AML-193 (cell line): ENCODE measurements at places on chromosomes 11 and 22.

DNA sequence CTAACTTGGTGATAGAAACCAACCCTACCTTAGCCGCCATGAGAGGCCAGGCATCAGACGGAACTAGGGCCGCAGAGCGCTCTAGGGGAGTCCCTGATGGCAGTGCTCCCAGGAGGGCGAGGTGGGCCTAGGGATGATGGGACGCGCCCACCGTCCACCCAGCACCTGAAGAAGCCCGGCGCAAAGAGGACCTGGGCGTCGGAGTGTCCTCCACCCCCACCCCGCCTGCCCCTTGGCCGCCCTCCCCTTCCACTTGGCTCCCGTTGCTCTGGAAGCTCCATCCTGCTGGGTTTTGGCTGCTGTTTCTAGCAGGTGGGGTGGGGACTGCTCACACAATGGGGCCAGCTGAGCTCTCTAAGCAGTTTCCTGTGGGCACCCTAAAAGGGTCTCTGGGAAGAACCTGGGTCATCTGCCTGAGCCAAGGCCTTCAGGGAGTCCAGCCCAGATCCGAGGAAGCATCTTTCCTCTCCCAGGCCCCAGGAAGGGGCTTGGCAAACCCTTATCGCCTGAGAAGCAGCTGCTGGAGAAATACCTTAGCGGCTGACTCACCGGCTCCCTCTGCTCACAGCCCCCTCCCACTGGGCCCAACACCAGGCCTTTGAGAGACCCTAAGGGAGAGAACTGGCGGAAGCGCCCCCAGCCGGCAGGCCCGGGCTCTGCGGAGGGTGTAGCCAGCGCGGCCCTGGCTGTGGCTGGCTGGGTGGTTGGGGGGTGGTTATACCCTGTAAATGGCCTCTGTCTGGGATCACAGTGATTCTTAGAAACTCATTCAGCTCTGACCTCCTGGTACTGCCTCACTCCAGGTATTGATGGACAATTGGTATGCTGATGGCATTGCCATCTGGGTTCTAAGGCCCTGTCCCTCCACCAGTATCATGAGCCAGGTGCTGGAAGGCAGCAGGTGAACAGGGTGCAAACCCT is 19.3 kb downstream of the CREB3L1 start:
- no peak for DNase-seq

DNA sequence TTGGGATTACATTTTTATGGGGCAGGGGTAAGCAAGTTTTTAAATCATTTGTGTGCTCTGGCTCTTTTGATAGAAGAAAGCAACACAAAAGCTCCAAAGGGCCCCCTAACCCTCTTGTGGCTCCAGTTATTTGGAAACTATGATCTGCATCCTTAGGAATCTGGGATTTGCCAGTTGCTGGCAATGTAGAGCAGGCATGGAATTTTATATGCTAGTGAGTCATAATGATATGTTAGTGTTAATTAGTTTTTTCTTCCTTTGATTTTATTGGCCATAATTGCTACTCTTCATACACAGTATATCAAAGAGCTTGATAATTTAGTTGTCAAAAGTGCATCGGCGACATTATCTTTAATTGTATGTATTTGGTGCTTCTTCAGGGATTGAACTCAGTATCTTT is 10.1 kb downstream of the RAG1 start:
- no peak for DNase-seq

DNA sequence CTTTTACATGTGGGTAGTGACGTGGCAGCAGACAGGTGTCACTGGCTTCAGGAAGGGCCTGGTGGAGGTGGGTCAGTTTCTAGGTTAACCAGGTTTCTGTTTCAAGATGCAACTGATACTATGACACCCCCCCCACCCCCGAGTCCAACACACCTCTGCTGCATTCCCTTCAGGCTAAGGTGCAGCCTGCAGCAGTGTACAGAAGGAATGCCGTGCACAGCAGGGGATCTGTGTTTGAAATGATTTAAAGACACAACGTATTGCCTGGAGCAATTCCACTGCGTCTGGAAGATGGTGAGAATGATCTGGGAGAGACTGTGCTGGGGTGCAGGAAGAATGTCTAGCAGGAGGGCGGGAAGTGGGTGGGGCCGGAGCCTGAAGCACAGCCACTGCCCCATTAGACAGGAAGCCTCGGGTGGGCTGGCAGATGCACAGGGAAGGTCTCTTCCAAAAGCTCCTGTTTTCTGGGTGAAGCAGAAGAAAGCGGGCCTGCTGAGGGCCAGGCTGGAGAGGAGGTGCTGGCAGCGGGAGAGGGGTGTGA is 11.9 kb upstream of the TESMIN start:
- DNase-seq, result no peak

GRCh38 chr11:129239207-129239606 is 47.1 kb upstream of the ARHGAP32 start:
- DNase-seq, result no peak

DNA sequence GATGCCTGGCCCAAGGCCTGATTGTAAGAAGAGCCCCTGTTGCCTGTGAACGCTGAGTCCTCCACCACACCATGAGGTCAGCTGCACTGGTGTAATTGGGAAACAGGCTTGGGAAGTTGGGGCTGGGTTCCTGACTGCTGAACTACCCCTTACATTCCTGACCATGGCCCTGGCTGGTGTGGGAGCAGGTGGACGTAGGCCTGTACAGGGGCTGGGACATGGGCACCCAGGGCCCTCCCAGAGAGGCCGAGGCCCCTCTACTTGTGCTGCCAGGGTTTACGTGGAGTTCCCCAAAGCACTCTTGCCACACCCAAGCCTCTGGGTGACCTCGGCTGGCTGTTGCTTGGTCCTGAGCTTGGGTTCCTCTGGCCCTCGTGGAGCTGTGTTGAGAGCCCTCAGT is 5.4 kb downstream of the RELT start:
- peak; percentile 24 for DNase-seq

DNA sequence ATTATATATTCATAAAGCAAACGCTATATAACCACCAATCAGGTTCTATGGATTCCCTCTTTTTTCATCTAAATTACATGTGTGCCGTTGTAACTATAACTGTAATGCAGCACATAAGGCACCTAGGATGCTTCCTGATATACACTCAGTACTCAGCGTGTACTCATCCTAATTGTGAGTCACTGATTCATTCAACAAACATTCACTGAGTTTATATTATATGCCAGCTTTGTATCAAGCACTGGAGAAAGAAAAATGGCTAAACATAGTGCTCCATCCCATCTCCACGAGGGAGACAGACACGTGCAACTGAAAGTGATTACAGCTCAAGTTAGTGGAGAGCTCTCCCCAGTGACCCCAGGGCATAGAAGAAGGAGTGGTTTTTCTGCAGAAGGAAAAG is 49.9 kb upstream of the SYN3 start:
- no peak for DNase-seq

DNA sequence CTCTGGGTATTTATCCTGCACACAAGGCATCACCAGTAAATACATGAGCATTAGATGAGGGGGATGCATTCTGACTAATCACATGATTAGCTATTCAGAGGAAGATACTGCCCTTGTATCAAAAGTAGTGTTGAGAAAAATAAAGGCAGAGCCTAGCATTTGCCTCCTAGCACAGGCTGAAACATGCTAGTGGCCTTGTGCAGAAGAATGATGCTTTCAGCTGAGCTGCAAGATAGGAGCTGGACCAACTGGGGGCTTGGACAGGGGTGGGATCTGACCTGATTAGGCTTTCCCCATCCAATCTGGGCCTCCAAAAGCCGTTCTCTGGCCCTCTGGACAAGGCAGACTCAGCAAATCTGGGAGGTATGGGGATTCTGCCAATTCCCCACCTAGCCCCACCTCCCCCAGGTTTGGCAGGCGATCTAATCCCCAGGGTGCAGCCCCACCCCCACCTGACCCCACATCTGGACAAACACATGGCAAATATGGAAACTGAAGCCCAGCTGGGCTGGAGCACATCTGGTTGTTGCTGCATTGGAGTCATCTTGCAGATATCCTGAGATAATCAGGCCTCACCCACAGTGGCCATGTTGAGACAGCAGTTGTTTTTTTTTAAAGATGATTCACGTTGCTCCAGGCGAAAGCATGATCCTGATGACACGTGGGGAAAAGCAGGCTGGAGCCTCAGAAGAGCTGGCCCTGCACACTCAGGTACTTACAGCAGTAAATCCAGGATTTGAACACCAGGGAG is 4.4 kb upstream of the MISFA start:
- no peak for DNase-seq

GRCh38 chr11:46321757-46322156 is 25.5 kb upstream of the DGKZ start:
- peak; percentile 89 for DNase-seq

GRCh38 chr22:17047656-17048055 is 37.1 kb upstream of the IL17RA start:
- DNase-seq, result peak; percentile 84

DNA sequence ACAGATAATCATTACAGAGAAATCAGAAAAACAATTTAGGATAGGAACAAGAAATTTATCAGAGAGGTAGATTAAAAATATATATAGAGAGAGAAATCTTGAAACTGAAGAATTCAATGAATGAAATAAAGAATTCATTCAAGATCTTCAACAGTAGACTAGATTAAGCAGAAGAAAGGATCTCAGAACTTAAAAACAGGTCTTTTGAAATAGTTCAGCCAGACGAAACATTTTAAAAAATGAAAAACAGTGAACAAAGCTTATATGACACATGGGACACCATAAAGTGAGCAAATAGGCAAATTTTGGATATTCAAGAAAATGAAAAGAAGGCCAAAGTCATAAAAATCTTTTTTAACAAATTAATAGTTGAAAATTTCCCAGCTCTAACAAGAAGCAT is 138.8 kb downstream of the CASP12 start:
- DNase-seq, result no peak

- DNase-seq, result peak; percentile 82
Measured at GRCh38 chr11:123480290-123480815, 50.3 kb downstream of the GRAMD1B start.

DNA sequence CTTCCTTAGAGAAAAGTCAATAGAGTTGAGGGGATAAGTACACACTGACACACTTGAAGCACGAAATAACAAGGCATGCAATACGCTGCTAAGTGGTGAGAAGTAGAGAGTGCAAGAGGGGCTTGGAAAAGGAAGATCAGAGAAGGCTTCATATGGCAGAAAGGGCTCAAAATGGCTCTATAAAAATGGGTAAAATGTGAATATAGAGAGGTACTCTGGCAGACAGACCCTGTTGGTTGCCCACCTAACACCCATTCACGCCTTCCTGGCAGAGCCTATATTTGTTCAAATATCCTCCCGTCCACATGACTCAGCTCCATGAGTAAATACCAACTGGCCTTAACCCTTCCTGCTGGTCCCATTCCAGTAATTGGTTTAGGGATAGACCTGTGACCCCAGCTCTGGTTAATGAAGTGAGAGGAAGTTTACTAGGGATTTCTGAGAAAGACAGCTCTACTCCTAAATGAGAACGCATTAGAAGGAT is 38.9 kb upstream of the CCDC34 start:
- no peak for DNase-seq

GRCh38 chr11:118531597-118532084 is 649 bp downstream of the TMEM25 start:
- no peak for DNase-seq

DNA sequence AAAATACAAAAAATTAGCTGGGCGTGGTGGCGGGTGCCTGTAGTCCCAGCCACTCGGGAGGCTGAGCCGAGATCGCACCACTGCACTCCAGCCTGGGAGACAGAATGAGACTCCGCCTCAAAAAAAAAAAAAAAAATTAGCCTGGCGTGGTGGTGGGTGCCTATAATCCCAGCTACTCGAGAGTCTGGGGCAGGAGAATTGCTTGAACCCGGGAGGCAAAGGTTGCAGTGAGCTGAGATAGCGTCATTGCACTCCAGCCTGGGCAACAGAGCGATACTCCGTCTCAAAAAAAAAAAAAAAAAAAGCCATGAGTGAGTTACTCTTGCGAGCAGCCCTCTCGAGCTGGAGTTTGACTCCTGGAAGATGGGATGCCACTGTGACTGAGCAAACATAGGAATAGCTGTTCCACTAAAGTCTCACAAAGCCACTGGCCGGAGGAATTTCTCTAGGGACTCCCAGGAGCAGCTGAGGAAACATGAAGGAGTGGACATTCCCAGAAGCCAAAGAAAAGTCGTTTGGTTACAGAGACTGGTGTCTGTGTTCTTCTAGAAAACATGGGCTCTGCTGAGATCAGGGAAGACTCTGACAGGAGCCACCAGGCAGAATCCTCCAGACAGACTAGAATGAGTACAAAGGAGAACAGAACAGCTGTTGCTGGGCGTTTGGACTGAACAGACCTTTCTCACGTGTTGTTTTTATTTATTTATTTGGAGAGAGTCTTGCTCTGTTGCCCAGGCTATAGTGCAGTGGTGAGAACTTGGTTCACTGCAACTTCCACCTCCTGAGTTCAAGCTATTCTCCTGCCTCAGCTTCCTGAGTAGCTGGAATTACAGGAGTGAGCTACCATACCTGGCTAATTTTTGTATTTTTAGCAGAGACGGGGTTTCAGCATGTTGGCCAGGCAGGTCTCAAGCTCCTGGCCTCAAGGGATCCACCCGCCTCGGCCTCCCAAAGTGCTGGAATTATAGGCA is 32.4 kb upstream of the MYH9 start:
- no peak for DNase-seq

GRCh38 chr11:19921976-19922688 is 209.5 kb downstream of the NAV2 start:
- no peak for DNase-seq

- no peak for DNase-seq
Measured at GRCh38 chr11:83521647-83522596, 235.8 kb upstream of the CCDC90B start.

DNA sequence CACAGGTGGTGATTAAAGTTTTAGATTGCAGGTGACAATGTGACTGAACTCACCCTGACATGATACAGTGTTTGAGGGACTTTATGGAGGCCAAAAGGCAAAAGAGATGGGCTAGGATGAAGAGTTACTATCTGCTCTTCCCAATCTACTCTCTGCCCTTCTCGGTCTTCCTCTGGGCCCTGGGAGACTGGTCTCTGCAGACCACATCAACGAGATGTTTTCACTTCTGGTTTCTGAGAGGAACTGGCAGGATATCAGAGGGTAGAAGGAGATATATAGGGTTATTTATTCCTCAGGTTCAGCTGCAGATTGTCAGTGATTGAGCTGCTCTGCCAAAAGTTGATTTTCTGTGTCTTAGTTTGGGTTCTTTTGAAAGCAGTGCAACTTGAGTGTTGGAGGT is 32.4 kb upstream of the CD44 start:
- DNase-seq, result no peak
